DMS153 (cell line): ENCODE measurements at places on chromosomes 13 and 19.

DNA sequence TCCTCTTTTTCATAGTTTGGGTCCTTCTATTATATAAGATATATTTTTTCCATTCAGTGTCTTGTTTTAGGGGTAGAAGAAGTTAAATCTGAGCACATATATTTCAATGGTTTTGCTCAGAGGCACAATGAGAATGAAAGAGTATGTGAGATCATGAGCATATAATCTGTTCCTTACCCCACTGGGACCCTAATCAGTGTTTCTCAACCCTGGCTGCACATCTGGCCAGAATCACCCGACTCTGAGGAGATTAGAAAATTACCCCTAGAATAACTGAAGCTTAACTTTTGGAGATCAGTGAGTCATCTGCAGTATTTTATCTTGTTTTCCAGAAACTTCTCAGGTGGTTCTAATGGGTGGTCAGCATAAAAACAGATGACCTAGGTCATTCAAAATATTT lies 782 bp downstream of the CYSLTR2 start:
- no peak for DNase-seq

GRCh38 chr13:38477676-38478075 lies 128.0 kb downstream of the UFM1 start:
- no peak for DNase-seq

- no peak for DNase-seq
These were observed 688 bp downstream of the ZNF606 start for GRCh38 chr19:58001895-58002369.

DNA sequence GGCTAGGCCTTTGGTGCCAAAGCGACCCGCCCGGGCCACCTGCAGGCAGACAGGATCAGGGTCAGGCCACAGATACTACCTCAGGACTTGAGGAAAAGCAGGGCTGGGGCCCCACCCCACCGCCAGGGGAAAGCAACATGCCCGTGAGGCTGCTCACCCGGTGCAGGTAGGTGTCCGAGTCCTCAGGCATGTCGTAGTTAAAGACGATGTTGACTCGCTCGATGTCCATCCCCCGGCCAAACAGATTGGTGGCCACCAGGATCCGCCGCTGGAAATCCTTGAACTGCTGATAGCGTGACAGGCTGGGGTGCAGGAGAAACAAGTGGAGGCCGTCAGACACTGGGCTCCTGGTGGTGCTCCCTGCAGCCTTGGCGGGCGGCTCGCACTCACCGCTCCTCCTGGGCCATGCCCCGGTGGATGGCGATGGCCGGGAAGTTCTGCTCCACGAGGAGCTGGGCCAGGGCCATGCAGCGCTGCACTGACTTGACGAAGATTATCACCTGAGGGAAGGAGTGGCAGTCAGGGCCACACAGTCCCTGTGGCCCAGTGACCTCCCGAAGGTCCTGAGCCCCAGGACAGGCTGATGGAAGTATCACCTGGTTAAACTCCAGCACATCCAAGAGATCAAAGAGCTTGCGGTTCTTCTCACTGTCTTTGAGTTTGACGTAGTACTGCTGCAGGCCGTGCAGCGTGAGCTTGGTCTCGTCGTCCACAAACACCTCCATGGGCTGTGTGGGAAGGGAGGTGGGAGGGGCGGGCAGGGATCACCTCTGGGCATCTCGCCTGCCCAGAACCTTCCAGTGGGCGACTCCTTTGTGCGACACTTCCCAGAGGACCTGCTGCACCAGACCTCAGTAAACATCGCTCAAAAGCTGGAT lies 9.8 kb downstream of the DDX39A start:
- no peak for DNase-seq

DNA sequence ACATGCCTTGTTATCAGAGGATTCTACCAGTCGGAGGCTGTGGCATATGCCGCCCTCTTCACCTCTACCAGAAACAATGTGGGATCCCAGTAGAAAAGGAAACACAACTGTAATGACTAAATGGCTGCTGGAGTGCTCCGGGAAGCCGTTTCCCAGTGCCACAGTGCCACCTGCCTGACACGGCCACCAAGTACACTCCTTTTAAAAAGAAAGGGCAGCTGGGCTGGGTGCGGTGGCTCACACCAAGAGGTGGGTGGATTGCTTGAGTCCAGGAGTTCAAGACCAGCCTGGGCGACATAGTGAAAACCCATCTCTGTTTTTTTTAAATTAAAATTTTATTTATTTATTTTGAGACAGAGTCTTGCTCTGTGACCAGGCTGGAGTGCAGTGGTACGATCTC lies 67.3 kb downstream of the TRPM4 start:
- DNase-seq = peak; percentile 55

DNA sequence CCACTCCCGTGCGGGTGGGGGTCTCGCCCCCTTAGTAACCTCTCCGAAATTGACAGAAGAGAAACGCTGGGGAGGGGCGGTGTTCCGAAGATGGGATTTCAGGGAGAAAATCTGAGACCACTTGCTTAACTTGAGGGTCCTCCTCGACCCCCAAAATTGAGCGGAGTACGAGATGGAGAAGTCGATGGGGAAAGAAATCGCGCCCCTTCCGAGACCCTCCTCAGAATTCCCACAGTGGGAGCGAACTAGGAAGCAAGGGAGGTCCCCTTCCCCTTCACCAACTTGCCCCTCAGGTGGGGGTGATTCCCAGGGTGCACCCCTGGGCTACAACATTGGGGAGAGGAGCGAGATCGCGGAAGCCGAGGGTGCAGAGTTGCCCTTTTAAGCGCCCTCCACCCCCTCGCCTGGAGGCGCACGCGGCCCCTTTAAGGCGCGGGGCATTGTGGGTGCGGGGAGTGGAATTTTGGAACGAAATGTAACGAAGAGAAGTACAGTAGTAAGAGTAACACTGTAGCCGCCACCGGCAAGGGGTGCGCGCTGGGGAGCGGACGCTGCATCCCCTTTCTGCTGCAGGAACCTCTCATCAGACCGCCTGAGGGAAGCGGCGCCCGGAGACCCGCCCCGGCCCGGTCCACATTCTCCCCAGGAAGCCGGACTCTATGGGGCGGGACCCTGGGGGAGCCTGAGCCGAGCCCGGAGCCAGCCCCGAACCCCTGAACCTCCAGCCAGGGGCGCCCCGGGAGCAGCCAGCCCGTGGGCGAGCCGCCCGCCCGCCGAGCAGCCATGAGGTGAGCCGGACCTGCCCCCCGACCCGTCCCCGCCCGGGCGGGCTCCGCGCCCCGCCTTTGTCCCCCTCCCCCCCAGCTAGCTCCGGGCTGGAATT lies at the start of gene VASP:
Gene VASP (plus strand): TSS at position 491 of the 883 bp plus-strand sequence. CDS start 293 bp downstream, at position 784.
- DNase-seq = peak; percentile 55

- no peak for DNase-seq
These were observed 47.2 kb downstream of the RFX2 start for GRCh38 chr19:6062961-6063575.

DNA sequence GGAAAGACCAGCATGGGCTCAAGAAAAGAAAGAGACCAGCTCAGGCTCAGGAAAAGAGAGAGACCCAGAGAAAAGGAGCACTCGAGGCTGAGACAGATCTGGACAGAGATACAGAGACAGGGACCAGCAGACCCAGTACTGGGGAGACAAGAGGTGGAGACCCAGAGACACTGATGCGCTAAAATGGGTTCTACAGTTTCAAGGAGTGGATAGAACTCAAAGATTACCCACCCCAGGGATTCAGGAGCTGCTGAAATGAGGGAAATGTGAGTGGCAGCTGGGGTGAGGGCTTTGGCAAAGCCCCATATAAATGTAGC lies 609 bp upstream of the ZSCAN18 start:
- DNase-seq = no peak

DNA sequence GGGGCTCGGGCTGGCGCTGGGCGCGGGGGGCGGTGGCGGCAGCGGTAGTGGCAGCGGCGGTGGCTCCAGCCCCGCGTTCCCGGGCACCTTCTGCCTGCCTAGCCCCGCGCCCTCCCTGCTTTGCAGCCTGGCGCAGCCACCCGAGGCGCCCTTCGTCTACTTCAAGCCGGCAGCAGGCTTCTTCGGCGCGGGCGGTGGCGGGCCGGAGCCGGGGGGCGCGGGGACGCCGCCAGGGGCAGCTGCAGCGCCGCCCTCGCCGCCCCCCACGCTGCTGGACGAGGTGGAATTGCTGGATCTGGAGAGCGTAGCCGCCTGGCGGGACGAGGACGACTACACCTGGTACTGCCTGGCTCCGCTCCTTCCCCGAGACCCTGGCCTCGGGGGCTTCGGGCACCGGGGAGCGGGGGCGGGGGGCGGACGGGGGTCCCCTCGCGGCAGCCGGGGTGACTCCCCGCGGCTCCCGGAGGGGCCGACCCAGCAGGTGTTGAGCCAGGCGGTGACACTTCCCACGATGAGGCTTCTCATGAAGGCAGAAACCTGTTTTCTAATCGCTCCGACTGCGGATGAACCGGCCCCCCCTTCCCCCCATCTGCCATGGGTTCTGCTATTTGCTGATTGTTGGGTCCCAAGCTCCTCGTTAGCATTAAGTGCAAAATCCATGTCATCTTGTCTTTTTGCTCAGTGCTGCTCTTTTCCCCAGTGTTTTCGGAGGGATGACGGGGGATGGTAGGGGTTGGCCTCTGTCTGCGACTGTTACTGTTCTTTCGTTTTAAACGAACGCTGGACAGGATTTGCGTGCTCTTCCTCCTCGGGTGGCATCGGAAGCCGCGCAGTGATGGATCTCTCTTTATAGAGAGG lies 943 bp downstream of the SLAIN1 start:
- DNase-seq = peak; percentile 37

DNA sequence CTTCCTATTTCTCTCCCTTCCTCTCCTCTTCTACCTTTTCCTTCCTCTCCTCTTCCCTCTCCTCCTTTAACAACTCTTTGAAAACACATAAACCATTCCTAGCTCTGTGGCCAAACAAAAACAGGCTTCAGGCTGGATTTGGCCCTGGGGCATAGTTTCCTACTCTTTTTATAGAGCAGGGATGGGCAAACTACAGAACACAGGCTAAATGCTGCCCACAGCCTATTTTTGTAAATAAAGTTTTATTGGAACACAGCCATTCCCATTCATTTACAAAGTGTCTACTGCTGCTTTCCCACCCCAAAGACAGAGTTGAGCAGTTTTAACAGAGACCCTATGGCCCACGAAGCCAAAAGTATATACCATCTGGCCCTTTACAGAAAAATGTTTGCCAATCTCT lies 35.4 kb downstream of the LHFPL6 start:
- no peak for DNase-seq

DNA sequence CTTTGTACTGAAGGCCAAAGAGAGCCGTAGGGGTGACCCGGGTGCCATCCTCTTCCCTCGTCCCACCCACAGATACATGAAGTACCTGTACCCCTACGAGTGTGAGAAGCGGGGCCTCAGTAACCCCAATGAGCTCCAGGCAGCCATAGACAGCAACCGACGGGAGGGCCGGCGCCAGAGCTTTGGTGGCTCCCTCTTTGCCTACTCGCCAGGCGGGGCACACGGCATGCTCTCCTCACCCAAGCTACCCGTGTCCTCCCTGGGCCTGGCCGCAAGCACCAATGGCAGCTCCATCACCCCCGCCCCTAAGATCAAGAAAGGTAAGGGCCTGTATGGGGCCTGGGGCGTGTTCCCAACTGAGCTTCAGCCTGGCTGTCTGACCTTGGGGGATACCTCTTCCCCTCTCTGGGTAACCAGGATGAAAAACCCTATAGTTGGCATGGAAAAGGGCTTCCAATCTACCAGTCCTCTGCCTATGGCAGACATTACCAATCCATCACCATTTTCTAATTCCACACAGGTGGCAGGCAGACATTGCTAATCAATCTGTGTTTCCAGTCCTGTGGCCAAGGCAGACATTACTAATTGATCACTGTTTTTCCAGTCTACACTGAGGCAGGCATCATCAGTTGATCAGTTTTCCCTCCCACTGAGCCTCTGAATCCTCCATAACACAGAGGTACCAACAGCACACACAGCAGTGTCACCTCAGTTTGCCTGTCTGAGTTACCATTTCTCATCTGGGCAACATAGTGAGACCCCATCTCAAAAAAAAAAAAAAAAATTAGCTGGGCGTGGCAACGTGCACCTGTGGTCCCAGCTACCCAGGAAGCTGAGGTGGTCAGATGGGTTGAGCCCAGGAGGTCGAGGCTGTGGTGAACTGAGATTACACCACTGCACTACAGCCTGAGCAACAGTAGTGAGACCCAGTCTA lies 19.1 kb upstream of the WDR18 start:
- no peak for DNase-seq

DNA sequence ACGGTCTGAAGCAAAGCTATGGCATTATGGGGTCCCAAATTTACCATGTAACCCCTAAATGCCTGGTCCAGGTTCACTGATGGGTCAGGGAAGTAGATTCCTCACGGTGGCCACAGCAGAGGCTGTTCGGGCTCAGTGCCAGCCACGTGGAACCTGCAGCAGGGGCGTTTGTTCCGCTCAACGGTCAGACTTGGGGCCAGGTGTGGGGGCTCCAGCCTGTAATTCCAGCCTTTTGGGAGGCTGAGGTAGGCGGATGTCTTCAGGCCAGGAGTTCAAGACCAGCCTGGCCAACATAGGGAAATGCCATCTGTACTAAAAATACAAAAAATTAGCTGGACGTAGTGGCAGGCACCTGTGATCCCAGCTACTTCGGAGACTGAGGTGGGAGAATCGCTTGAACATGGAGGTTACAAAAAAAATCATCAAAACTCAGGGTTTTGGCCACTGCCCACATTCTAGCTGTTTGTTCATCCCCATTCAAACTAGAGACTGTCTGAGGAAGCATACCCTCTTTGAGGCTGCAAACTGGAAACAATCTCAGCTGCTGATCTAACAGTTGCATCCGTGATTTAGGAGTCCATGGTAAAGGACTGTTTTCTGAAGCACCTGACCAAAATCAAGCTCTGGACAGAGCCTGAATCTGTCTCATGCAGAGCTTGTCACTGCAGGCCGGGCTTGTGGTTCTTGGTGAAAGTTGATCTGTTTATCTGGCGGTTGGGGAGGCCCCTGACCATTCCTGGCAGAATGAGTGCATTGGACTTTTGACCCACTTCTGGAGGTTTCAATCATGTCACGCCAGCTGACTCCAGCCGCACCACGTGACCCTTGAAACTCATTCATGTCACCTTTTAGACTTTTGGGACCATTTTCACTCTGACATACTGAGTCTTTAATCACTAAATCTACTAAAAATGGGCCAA lies 30.2 kb upstream of the ZNF331 start:
- DNase-seq = no peak

DNA sequence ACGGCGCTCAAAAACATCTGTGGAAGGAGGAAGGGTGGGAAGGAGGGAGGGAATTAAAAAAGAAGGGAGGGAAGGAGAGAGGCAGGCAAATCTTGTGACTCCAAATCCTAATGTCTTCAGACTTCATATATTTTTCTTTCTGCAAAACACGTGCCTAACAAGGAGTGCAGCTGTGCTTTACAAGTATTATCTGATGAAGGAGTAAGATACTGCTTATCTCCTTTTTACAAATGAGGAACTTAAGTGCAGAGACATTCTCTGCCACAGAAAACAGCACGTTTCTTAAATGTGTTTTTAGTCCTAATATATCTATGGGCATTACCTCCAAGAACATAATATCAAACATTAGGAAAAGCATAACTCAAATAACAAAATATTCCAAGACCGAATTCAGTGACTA lies 6.5 kb downstream of the FLT3 start:
- DNase-seq = no peak

DNA sequence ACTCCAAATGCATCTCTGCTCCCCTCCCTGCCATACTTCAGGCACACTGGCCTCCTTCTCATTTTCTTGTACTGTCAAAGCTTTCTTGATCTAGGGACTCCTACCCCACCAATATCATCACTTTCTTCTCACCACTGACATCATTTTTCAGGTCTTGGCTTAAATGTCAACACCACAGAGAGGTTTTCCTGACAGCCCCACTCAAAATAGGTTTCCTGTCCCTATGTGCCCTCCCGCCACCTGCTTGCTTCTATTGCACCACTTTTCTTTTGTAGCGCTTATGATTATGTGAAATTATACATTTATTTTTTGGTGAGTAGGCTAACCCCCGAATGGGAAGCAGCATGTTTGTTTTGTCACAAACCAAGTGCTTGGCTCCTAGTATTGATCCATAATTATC lies 164.6 kb downstream of the NDFIP2 start:
- peak; percentile 55 for DNase-seq
